ENCODE measurements at places on chromosomes 11 and 22.

DNA sequence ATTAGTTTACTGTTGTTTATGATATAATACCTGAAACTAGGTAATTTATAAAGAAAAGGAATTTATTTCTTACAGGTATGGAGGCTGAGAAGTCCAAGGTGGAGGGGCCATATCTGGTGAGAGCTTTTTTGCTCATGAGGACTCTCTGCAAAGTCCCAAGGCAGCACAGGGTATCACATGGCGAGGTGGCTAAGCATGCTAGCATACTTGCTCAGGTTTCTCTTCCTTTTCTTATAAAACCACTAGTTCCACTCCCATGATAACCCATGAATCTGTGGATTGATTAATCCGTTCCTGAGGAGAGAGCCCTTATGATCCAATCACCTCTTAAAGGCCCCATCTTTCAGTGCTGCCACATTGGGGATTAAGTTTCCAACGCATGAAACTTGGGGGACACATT is 82.7 kb downstream of the PHF21A start:
- DNase-seq, result no peak

DNA sequence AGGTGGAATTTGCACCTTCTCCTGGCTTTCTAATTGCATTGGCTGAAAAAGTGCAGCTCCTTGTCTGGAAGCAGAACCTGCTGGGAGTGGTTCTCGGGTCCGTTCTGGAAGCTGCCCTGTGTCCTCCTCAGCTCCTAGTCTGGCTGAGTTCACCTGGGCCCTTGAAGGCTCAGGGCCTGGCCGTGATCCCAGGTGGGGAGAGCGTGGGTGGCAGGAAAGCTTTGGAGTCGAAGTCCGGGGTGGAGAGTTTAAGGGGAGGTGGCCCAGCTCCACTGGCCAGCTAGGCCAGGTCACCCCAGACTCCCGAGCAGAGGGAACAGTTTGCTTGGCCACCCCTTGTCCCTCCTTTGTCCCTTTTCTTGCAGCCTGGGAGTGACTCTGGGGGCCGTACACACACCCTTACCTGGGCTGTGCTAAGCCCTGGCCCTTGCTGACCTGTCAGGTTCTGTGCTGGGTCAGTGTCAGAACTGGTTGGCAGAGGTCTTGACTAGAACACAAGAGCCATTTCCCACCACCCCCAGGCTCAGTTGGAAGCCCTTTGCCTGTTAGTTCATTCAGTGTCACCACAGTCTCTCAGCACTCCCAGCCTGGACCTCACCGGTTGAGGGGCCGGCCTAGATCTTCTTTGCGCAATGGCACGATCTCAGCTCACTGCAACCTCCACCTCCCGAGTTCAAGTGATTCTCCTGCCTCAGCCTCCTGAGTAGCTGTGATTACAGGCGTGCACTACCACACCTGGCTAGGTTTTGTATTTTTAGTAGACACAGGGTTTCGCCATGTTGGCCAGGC is 37.3 kb downstream of the LRP5 start:
- DNase-seq, result no peak

DNA sequence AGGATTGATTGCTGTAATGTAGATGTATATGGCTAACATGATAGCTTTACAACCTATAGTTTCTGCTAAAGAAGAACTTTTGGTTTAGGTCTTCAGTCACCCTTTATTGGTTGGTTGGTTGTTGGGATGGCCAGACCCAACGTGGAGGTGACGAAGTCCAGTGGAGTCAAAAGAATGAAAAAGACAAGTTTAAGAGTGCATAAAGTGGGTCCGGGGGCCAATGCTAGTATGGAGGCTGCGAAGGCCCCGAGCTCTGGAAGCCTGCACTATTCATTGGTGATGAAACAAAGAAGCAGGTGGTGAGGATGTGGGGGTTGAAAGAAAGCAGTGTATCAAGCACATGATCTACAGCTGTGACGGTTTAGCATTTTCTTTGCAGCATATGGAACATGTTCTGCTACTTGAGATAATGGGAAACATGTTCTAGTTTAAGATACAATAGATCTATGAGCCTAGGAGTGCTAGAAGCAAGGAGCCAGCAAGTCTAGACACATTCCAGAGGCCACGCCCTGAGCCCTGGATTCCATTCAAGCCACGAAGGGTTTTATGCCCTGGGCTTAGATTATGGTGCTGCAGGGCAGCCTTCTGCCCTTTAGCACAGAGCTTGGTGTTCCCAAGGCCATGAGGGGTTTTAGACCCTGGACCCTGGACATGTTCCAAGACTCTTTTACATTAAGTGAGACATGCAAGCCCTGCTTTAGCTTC is 6.3 kb downstream of the TCP11L1 start:
- DNase-seq, result no peak

DNA sequence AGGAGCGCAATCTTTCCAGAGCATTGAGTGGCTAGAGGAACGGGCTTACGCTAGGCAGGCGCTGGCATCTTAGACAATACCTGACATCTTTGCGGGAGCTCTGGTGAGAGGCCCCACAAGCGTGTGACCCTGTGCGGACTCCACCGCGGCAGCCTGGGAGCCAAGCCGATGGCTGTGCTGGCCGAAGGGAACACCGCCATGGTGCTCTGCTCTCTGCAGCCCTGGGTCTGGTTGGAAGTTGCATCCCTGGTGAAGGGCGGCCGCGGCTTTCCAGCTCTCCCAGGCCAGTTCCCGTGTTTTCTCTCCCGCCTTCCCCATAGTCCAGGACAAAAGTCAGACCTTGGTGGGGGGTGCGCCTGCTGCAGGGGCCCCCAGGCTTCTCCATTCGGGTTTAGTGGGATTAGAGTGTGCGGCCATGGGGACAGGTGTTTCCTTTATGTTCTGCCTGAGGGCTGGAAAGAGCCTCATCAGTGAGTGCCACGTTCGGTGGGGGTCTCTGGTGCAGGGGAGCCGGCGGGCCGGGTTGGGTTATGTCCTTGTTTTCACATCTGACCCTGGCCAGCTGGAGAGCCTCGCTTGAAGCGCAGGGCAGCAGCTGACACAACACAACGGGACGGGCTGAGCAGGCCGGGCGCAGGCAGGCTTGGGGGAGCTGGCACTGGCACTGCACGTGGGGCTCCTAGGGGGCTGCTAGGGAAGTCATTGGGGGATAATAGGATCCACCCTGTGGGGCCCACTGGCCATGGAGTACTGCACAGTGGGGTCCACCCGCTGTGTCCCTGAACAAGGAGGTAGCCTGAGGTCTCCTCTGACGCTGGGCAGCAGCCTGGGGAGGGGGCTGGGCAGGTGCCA is 94.8 kb downstream of the KCNQ1 start:
- DNase-seq, result no peak

DNA sequence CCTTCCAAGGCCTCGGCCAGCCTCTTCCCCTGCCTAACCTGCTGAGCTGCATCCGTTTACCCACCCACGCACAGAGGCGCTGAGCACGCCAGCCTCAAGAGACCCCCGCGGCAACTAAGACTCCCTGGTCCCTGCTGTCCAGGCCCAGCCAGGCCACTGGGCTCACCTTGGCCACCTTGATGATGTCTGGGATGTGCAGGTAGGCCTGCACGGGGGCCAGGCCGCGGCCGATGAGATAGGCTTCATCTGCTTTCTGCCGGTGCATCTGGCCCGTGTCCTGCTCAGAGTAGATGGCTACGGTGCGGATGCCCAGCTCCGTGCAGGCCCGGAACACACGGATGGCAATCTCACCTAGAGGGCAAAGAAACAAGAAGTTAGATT is 14.6 kb downstream of the LRFN4 start:
- DNase-seq, result no peak

DNA sequence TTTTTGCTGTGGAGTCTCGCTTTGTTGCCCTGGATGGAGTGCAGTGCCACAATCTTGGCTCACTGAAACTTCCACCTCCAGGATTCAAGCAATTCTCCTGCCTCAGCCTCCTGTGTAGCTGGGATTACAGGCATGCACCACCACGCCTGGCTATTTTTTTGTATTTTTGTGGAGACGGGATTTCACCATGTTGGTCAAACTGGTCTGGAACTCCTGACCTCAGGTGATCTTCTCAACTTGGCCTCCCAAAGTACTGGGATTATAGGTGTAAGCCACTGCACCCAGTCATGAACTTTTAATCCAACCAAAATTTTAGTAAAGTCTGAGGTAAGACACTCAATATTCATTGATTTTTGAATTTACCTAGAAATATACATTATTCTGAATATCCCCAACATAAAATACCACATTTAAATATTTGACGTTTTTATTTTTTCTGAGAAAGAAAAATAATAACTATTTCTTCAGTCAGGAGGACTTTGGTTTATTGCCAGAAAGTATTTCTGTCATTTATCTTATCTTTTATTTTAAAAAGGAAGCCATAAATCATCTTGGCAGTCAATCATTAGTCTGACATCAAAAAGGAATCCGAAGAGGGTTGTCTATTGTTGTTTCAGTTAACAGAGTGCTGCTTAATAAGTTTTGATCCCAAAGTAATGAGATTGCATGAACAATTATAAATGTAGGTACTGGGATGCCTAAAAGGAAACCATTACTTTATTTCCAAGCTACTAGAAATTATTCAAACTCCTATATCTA is 102.2 kb upstream of the GRIA4 start:
- DNase-seq, result no peak

DNA sequence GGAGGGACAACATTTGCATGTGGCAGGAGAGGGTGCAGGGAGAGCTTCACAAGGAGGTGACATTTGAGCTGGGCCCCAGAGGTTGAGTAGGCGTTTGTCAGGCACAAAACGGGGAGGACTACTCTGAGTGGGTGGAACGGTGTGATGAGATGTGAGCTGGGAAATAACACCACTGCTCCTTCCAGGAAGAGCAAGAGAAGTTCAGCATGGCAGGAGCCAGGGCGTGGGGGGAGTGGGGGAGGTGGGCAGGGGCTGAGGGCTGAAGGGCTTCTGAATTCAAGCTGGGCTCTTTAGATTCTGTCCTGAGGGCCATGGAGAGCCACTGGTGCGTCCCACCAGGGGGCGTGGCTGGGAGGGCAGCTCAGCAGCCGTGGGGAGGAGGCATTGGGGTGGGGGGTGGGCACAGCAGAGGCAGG is 54.2 kb downstream of the OTOG start:
- DNase-seq, result no peak

GRCh38 chr11:68194675-68195294 is 18.3 kb downstream of the KMT5B start:
- no peak for DNase-seq

DNA sequence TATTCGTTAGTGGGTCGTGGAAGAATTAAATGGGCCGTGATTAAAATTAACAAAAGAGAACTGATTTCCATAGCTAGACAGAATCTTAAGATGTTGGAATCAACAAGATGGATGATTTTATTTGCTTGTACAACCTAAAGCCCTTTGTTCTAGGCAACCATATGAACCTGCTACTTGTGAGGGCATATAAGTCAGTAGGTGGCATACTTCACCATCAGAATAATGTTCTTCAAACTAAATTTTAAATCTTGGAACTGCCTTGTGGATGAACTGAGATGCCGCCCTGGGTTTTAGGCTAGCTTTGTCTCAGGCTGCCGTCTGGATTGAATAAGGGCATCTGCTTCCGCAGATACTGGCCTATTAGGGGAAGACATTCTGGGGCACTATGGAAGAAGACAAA is 40.9 kb downstream of the CSRP3 start:
- no peak for DNase-seq

DNA sequence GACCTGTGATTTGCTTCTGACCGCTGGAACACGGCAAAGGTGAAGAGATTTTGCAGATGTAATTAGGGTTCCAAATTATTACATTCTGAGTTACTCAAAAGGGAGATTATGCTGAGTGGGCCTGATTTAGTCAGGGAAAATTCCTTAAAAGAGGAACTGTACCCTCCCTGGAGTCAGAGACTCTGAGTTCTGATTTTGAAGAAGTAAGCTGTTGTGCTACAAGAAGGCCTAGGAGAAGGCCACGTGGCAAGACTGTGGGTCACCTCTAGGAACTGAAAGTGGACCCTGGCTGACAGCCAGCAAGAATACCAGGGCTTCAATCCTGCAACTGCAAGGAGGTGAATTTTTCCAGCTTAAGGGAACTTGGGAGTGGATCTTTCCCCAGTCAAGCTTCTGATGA is 45.3 kb downstream of the CHRDL2 start:
- no peak for DNase-seq

DNA sequence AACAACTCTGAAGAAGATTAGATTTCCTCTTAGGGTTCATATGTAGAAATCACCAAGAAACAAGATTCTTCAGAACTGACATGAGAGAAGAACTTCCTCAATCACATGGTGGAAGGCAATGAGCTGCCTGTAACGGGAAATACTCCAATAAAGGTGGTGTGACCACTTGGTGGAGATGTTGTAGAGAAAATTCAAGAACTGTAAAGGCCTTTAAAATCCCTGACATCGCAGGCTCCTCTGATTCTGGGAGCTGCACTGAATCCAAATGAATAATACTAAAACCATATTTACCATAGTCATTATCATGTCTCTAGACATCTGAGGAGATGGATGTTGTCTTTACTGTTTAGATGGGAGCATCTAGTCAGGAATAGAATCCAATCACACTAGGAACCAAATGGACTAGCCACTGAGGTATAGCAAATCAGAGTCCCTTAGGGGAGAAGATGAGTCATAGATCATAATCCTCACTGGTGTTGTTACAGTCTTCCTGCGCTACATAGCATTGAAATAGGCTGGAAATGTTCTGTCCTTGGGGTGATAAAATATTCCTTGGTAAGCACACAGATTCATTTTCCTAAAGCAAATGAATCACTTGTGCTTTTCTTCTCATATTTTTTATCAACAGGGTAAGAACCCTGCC is 321.6 kb upstream of the TENM4 start:
- no peak for DNase-seq

DNA sequence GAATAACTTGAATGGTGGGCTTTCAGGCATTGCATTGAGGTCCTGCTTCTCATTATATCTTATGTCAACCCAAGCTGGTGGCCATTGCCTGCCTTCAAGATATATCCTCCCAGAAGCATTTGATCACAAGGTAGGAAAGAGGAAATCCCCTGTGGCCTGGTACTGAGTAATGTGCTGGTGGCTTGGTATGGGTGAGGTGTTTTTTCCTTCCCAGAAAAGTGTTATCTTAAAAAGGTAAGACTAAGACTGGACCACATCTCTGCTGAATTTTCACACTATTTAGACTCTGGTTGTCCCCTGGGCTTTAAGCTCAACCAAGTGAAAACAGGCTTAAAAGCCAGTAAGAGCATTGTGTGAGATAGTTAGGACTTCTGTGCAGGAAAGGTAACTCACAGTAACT is 3.7 kb downstream of the INSC start:
- no peak for DNase-seq

DNA sequence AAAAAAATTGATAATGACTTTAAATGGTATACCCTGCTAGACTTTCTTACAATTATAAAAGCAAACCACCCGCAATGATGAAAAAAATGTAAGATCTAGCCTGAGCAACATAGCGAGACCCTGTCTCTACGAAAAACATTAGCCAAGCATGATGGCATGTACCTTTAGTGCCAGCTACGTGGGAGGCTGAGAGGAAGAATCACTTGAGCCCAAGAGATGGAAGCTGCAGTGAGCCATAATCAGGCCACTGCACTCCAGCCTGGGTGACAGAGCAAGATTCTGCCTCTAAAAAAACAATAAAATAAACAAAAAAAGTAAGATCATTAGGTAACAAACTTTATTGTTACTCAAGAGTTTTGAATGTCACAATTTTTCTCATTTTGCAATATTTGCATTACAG is 39.2 kb downstream of the KMT5B start:
- no peak for DNase-seq
